Anterior cingulate cortex (tissue), 58 donors: ENCODE measurements at places on chromosomes 4 and X.

DNA sequence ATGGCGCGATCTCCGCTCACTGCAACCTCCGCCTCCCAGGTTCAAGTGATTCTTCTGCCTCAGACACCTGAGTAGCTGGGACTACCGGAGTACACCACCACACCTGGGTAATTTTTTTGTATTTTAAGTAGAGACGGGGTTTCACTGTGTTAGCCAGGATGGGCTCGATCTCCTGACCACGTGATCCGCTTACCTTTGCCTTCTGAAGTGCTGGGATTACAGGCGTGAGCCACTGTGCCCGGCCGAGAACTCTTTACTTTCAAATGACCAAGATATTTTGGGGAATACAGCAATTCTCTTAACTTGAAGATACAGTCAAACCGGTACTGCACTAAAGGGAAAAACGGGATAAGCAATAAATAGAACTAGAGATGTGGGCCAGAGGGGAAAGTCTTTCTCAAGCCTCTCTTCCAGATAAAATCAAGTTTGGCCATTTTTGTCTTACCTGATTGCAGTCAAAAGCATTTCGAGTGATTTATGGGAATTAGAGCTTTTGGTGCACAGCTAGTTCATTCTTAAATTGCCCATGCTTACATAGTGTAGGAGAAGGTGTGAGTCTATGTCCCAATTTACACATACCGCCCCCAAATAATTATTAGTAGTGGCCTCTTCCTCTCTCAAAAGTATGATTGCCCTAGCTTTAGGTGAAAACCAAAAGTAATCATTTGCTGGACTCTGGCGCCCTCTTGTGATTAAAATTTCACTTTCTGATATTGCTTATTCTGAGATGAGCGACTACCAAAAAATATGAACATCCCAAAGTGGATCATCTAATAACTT, 53.2 kb upstream of the ABCG2 start:
- peak; percentile 47 for DNase-seq

DNA sequence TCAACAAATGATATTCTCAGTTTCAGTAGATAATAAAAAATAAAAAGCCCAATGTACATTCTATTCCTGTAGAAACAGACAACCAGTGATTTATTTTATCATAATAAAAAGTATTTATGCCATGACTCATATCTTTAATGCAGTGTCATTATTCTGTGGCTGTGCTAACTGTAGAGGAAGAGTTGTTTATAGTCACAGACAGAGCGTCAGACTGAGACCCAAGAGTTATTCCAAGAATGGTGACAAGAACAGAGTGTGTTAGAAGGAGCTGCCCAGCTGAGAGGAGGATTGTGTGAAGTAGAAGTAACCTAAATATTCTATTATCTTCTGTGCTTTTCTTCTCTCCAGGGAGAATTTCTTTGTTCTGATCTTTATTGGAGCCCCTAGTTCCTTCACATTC, 210.7 kb downstream of the PPP1R2C start:
- DNase-seq = no peak

GRCh38 chr4:145956288-145956890, 17.8 kb upstream of the ZNF827 start:
- no peak for DNase-seq

DNA sequence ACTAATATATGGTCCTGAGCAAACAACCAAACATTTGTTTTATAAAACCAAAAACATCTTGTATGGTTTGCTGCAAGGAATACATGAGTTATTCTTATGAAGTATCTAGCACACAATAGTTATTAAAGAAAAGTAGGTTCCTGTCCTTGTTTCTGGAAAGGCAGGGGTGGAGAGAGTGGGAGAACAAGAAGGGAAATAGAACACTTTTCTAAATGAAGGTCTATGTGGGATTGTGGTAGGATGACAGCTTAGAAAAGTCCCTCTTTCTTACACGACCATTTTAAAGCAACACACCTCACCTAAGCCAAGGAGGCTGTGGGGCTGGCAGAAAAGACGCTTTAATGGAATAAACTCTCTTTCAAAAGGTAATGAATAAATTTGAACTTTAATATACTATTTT, 164.6 kb downstream of the ARAP2 start:
- DNase-seq = no peak

DNA sequence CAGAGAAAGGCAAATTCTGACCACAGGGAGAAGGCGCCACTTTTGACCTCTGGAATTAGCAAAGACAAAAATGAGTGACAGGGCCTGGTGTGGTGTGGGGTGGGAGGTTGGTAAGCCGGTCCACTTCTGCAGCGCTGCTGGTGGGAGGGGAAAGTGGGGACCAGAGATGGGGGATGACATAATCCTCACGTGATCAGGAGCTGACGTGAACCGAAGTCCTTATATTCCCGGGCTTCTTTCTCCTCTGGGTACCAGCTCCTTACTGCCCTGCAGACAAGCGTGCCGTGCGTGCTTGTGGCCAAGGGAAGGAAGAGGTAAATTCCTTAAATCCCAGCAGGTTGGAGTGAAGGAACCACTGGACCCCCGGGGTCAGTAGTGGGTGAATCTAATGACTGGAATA, at the start of gene TCEAL7:
TCEAL7 (plus strand) TSS at position 249 of the 400 bp plus-strand sequence. CDS start 1,165 bp downstream, outside the sequence.
- DNase-seq = peak; percentile 59

DNA sequence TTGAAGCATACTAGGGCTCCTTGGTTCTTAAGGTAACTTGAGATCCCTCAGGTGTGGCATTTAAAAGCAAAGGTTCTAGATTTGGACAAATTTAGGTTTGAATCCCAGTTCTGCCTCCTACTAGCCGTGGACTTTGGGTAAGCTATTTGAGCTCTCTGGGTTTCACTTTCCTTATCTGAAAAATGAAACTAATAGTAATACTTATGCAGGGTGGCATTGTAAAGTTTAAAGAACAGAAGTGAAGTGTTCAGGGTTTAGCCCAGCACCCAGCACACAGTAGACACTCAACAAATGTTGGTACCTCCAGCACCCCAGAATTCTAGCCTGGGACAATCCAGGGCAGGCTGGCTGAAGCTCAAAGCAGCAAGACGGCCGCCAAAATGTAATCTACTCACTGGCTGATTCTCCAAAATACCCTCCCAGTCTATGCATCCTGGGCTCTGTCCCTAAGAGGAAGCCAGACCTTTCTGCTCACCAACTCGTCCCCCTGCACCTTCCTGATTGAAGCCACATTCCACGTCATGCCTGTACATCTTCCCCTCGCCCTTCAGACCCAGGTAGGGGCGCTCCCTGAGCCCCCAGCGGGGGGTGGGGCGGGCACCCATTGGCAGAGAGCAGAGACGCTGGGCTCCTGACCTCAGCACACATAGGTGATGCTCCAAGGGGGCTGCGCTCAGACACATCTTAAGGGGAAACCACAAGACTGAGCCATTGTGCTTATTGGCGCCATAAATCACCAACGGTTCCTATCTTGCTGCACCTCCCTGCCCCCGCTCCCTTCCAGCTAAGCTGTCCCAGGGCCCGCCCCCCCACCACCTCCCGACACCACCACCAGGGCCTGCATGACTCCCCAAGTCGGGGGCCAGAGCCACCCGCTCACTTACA, 160.6 kb downstream of the BCOR start:
- DNase-seq = no peak
